ENCODE measurements at places on chromosomes 2 and 18.
A peak's percentile ranks its signal among the peaks of the same experiment; 100 is the strongest.

DNA sequence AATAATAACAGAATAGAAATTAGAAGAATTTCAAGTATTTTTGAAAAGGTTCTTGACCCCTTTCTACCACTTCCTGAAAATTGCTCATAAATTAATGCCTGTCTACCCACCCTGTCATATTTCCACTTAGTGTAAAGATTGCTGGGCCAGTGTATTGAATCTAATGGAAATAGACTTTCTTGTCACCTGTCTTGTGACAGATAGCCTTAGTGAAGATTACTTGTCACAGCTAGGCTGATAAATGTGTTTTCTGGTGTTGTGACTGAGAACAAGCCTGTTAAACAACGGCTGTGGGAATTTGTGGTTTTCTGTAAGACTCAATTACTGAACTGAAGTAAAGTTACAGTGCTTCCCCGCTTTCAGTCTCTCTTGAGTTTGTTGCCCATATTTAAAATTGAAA is 37.0 kb downstream of the PIK3C3 start:
- DNase-seq, result peak; percentile 59

DNA sequence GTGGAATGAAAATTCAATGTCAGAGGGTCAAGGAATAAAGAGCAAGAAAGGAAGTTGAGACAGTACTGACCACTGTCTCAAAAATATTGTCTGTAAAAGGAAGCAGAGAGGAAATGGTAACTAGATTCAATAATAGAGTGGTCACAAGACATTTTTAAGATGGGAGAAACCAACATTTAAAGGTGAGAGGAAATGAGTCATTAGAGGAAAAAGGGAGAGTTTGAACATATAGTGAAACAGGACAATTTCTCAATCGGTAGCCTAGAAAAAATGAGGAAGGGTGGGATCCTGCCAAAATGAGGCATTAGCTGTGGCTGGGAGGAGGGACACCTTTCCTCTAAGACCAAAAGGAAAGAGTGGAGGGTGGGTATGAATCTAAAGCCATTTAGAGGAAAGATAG is 288.5 kb downstream of the SP3 start:
- DNase-seq, result peak; percentile 15

DNA sequence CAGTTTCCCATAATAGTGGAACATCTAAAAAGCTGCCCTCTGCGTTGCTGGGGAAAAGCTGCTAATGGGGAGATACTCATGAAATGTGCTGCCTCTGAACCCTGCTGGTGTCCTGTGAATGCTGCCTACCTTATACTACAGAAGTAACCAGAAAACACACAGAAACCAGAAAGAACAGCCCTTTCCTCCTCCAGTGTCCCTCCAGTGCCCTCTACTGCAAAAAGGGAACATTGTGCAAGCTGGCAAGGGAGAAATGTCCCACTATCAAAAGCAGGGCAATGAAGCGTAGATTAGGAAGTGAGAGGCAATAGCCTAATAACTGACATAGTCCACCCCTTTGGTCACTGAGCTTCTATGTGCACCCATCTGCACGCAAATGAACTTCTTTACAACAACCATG is 162.7 kb upstream of the ETAA1 start:
- DNase-seq, result peak; percentile 72

DNA sequence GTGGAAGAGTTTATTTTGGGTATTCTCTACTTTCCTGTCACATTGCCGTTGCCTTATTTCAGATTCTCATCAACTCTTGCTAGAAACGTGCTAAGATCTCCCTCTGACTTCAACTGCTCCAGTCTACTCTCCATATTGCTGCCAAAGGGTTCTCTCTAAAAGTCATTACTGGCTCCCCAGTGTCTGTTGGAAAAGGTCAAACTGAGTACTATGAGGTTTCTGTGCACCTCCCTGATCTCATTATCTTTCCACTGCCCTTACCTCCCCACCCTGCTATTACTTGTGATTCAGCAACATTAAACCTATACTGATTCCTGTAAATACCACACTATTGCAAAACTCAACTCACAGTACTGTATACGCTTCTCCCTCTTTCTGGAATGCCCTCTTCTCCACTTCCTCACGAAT is 1.9 kb upstream of the KRCC1 start:
- DNase-seq, result no peak

DNA sequence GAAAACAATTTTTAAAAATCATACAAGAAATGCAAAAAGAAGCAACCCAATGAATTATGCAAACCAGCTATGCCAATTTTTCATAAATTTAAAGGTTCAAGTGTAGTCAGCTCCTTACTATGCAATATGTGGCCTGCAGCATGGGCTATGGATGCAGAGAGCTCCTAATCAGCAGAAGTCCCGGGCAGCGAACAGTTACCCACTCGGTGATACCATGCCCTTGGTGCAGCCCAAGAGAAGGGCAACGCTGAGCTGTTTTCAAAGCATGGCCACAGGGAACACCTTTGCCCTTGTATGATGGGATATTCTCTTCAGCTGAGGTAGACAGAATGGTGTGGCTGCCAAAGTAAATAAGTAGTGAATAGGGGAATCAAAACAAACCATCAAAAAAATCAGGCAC is 17.3 kb upstream of the ARL5A start:
- DNase-seq, result no peak

DNA sequence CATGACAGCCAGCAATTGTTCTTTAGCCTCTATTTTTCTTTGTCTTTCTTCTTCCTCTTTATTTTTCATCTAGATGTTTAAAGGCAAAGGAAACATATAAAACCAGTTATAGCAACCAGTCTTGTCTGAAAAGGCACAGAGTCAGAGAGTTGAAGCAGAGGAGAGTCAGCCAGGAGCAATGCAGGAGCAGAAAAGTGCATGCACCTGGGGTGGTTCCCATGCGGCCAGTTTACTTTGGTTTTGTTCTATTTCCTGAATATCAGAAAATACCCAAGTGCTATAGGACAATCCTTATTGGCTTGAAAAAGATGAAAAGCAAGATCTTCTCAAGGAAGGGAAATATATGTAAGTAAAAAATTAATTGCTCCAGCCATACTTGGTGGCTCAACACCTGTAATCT is 44.9 kb downstream of the CFAP210 start:
- DNase-seq, result no peak

DNA sequence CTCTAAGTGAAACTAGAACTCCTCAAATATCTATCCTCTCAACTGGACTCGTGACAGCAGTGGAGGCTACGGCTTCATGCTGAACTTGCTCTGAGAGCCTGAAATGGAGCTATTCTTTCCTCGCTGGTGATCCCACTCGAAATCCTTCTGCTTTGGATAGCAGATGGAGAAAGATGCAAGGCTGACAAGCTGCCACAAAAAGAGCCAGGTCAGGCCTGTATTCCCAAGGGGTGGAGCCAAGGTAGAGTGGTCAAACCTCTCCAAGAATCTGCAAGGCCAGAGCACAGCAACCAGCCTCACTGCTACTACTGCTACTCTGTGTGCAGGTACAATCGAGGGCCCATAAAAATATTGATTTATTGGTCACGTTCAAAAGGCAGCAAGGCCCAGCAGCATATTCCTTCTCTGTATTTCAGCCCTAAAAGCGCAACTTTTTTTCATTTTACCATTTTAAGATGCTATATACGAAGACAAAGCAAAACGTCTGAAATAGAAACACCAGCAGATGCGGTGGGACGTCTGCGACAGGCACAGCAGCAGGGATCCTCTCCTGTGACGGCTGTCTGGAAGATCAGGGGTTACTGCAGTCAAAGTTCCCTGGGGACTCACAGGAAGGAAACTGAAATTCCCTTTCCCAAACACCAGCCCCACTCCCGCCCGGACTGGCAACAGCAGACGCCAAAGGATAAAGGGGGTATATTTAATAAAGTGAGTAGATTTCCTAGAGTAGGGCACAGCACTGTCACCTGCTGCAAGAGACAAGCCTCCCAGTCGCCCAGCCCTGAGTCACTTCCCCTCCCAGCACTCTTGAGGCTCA is 2.4 kb downstream of the SPRED2 start:
- no peak for DNase-seq

GRCh38 chr18:40079786-40080185 is 1875.2 kb upstream of the PIK3C3 start:
- DNase-seq, result no peak

DNA sequence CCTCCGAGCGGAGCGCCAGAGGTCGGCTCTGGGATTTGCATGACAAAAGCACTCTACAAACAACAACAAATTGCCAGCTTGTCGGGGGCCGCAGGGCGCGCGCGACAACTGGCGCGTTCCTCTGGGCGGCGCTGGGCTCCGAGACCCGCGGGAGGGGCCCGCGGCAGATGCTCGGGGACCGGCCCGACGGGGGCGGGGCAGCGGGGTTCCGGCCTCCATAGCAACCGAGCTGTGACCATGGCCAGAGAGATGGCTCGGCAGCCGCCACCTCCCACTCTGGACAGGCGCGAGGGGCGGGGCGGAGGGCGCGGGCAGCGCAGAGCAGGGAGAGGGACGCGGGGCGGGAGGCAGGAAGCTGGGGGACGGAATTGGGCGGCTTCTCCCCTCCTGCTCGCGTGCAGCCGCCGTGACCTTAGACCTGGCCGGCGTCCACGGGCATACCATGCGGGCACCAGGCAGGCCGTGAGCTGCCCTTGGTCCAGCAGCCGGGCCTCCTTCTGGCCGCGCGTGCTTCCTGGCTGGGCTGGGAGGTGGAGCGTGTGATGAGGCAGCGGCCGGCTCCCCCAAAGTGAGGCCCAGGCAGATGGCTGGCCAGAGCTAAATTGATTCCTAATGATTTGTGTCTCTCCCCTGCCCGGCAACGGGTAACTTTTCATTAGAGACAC is 171.5 kb downstream of the CELF4 start:
- DNase-seq, result peak; percentile 30

- peak; percentile 84 for DNase-seq
Measured at GRCh38 chr2:42967959-42968674, 175.7 kb upstream of the HAAO start.

- no peak for DNase-seq
Measured at GRCh38 chr2:169354244-169354643, 8.1 kb downstream of the LRP2 start.

DNA sequence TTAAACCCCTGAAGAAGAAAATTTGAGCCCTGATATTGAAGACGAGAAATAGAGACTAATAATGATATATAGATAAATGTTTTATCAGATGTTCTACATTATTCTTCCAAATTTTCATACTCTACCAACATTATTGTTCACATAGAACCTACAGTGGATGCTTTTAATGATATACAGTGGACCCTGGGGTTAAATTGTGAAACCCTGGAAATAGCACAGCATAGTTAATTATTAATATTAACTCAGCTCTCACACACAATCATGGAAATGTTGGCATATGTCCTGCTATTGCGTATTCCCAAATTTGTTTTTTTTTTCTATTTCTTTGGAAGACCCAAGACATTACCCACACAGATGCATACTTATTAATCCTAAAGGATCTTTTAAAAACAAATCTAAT is 579.9 kb downstream of the CCDC85A start:
- no peak for DNase-seq

GRCh38 chr18:55489034-55489986 is 98.7 kb downstream of the TCF4 start:
- no peak for DNase-seq

DNA sequence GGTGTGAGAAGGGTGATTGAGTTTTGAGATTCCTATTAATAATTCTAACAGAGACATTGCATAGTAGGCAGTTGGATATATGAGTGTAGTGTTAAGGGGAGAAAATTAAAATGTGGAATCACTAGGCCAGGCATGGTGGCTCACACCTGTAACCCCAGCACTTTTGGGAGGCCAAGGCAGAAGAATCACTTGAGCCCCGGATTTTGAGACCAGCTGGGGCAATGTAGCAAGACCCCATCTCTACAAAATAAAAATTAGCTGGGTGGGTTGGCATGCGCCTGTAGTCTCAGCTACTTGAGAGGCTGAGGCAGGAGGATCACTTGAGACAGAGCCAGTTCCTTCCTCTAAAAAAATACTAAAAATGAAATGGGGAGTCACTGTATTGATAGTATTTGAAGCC is 150.6 kb downstream of the MCFD2 start:
- DNase-seq, result no peak

GRCh38 chr2:7009207-7009911 is 92.1 kb downstream of the RNF144A start:
- DNase-seq, result peak; percentile 83

DNA sequence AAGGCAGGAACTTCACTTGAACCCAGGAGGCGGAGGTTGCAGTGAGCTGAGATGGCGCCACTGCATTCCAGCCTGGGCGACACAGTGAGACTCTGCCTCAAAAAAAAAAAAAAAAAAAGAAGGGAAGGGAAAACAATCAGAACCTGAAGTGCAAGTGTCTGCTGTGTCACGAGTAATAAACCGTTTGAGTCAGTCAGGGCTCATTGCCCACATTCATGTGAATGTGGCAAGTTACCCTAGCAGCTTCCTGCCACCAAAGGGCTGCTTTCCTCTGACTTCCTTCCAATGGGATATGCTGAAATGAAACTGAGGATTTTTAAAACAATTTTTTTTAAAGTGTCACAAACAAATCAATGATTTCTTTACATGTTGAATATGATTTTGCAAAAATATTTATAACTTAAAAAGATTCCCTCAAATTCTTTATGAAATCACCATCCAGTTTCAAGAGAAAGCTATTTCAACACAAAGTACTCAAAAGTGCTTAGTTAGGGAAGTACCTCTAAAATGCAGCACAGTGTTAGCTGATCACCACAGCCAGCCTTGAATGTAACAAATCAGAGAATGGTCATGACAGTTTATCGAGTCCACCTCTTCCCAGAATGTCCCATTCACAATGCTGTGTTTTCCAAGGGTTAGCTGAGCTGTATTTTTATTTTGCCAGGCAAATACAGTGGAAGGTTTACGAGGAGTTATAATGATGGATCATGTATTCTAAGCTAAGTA is 36.4 kb downstream of the WDSUB1 start:
- DNase-seq, result peak; percentile 64

- DNase-seq, result peak; percentile 56
Measured at GRCh38 chr2:29528891-29529520, 392.4 kb downstream of the ALK start.

GRCh38 chr2:202883987-202884675 is 12.6 kb upstream of the ICA1L start:
- DNase-seq, result peak; percentile 45

- no peak for DNase-seq
Measured at GRCh38 chr2:1492711-1493430, 79.6 kb downstream of the TPO start.

DNA sequence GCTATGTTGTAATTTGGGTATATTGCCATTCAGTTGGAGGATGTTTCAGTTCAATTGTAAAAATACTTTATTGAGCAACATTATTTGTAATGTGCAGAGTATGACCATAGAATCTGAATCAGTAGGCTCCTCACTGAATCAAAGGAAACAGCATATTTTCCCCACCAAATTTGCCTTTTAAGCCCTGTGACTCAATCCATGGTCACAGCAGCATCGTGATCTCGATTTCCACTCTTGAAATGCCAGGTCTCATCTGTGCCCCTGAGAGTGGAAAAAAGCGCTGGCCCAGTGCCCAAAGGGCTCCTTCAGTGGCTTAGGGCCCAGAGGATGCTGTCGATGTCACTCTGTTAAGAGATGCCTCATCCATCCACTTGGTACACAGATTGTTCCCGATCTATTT is 57.5 kb downstream of the FHOD3 start:
- no peak for DNase-seq

DNA sequence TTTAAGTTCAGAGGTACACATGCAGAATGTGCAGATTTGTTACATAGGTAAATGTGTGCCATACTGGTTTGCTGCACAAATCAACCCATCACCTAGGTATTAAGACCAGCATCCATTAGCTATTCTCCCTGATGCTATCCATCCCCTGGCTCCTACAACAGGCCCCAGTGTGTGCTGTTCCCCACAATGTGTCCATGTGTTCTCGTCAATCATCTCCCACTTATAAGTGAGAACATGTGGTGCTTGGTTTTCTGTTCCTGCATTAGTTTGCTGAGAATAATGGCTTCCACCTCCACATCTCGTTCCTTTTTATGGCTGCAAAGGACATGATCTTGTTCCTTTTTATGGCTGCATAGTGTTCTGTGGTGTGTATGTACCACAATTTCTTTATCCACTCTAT is 75.8 kb downstream of the SUCLG1 start:
- no peak for DNase-seq
